ENCODE measurements at places on chromosomes 12 and 14.
A peak's percentile ranks its signal among the peaks of the same experiment; 100 is the strongest.

DNA sequence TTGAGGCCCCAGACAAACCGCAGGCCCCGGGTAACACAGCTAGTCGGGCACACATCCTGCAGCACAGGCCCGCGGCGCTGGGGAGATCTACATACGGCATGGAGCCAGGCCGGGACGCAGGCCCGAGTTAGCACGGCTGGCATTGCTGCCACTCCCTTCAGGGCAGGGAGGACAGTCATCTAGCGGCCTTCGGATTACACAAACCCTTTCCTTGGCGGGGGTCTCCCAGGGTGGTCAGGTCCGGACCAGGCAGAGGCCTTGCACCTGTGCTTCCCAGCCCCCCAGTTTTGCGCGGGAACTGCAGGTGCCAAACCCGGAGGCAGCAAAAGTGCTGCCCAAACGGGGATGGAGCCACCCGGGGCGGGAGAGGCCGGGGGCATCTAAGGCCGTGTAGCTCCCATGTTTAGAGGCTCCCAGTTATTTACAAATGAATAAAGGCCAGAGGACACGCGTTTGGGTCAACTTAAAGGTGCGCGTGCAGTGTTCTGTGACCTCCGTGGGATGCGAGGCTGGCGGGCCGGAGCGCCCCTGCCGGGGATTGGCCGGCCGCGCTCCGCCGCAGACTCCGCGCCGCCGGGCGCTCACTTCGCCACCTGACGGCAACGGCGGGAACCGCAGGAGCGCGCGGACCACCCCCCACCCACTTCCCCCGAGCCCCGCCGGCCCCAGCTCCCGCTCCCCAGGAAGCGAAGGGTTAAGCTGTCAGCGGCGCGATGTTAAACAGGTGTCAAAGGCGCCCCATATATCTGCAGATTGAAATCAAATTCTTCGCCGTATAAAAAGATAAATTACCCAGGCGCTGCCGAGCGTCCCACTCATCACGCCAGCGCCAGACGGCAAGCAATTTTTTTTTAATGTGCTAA, 18.1 kb downstream of the VSX2 start:
- peak; percentile 76 for DNase-seq

DNA sequence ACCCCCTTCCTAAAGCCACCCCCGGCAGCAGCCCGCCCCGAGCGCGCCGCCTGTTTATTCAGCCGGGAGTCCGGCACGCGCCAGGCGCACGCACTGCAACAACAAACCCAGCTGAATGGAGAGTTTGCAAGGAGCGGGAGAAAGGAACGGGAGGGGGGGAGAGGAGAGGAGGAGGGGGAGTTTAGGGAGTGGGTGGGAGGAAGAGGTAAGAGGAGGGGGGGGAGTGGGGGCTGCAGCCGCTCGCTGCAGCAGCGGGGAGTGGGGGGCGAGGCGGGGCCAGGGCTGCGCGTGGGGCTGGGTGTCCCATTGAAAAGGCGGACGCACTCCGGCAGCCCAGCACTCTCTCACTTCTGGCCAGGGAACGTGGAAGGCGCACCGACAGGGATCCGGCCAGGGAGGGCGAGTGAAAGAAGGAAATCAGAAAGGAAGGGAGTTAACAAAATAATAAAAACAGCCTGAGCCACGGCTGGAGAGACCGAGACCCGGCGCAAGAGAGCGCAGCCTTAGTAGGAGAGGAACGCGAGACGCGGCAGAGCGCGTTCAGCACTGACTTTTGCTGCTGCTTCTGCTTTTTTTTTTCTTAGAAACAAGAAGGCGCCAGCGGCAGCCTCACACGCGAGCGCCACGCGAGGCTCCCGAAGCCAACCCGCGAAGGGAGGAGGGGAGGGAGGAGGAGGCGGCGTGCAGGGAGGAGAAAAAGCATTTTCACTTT, at the start of gene ASCL1:
TSS of gene ASCL1 (plus strand) at position 336 of the 712 bp plus-strand sequence. CDS start 571 bp downstream, outside the sequence.
- DNase-seq: no peak

GRCh38 chr12:66516133-66516532, 162.7 kb downstream of the GRIP1 start:
- no peak for DNase-seq

DNA sequence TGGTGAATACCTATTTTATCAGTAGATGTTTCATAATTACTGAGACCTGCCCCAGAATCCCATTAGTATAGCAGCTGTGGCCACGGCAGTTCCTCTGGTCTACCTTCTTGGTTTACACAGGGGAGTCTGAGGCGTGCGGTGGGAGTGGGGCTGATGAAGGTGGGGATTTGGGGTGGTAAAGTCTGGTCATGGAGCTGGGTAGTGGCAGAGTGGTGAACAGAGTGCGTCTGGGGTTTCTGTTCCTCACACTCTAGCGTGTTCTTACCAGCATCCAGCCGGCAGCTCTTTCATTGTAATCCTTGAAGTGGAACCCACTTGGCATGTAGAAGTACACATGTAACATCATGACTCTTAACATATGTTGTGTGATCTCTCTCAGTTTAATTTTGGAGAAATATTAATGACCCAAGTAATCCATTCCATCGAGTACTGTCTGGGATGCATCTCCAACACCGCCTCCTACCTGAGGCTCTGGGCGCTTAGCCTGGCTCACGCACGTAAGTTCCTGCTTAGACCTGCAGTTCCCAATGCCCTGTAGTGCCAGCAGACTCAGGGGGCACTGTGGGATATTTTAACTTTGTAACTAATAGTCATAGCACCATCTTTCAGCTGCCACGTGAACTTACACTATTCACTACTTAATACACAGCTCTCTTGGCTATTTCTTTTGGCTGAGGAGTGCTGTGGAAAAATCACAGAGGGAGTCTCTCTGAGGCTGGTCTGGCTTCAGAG, 7.9 kb upstream of the DNAH10 start:
- DNase-seq: no peak

DNA sequence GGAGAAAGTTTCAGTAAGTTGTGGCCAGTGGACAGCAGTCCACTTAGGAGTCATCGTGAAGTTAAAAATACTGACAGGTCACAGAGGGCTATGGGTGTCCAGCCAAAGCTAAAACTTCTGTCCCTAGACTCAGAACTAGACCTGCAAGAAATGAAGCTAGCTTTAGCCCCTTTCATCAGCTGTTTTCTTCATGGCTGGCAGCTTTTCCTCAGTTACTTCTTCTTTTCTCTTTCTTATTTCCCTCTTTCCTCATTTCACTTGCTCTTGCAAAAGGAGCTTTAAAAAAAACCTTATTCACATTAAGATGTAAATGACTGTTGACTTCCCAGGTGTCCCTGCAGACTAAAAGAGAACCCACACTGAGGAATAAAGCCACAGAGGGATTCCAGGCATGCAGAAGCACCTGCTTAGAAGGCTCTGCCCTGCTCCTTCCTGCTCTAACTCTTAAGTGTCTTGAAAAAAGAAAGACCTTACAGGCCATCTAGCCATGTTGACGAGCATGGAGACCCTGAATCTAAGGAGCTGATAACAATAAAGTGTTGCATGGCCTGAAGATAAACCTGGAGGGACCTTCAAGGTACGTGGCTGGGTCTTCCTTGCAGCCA, 69.7 kb upstream of the CCND2 start:
- no peak for DNase-seq

GRCh38 chr12:47340411-47341015, 260.8 kb upstream of the AMIGO2 start:
- DNase-seq: no peak

GRCh38 chr12:79685068-79685467, 5.7 kb downstream of the PAWR start:
- DNase-seq: no peak

DNA sequence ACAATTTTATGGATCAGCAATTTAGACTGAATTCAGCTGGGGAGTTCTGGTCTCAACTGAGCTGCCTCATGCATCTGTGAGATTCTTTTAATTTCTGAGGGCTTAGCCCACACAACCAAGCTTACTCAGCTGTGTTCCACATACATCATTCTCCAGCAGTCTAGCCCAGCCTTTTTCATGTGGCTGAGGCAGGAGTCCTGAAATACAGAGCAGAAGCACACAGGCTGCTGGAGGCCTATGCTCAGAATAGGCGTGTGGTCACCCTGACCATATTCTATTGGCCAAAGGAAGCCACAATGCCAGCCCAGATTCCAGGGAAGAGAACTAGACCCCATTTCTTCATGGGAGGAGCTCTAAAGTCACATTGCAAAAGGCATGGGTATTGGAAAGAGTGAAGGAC, 72.3 kb upstream of the DHRS4 start:
- no peak for DNase-seq

GRCh38 chr12:92036061-92036620, 109.5 kb downstream of the BTG1 start:
- DNase-seq: no peak

DNA sequence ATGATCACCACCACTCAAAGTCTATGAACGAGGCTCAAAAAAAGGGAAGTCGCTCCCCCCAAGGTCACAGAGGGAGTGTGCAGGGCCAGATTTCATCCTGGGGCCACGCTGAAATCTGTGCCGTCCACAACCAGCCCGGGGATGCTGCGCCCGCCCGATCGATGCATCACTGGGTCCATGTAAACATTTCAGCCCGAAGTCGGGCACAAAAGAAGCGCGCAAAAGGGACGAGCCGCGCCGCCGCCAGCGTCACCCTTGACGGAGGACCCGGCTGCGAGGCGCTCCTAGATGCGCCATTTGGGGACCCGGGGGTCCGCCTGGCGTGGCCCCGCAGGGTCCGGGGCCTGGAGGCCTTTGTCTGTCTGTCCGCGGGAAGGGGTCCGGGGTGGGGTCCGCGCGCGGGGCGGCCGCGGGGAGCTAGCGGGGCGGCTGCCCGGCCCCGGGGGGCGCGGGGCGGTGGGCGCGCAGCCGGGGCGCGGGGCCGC, 503 bp downstream of the FBXO21 start:
- peak; percentile 69 for DNase-seq

- DNase-seq: no peak
Observed at GRCh38 chr12:122020795-122021192, 890 bp upstream of the BCL7A start.

GRCh38 chr14:75200451-75200850, 24.0 kb upstream of the TMED10 start:
- DNase-seq: peak; percentile 71

- no peak for DNase-seq
Observed at GRCh38 chr14:89269404-89269803, 147.6 kb downstream of the FOXN3 start.

GRCh38 chr12:42617622-42618021, 28.1 kb upstream of the PRICKLE1 start:
- no peak for DNase-seq

GRCh38 chr12:14403293-14403692, 37.8 kb downstream of the ATF7IP start:
- no peak for DNase-seq

DNA sequence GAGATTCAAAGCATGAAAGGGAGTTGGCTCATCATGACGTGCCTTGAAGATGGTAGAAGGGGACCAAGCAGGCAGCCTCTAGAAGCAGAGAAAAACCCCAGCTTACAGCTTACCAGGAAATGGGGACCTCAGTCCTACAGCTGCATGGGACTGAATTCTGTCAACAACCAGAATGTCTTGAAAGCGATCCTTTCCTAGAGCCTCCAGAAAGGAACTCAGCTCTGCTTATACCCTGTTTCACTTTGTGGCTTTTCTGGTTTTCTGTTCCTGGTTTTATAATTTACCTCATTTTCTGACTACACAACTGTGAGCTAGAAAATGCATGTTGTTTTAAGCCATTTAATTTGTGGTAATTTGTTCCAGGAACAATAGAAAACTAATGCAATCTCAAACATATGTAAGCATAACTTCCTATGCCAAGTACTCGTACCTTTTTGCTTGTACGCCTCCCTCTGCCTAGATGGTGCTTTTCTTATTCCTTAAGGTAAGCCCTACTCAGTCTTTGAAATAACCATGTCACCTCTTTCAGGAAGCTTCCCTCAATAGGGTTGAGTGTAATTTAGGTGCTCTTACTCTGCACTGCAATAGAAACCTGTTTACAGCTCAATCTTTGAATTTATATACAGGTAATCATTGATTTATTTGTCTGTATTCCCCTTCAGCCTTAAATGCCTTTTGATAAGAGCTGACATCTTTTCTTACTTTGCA, 348.8 kb downstream of the TMEM117 start:
- no peak for DNase-seq

GRCh38 chr12:51351913-51352532, 5.5 kb upstream of the CELA1 start:
- DNase-seq: no peak

- DNase-seq: no peak
Observed at GRCh38 chr12:120936197-120936596, 32.0 kb upstream of the SPPL3 start.

GRCh38 chr14:73829526-73830431, 21.9 kb upstream of the PTGR2 start:
- no peak for DNase-seq

DNA sequence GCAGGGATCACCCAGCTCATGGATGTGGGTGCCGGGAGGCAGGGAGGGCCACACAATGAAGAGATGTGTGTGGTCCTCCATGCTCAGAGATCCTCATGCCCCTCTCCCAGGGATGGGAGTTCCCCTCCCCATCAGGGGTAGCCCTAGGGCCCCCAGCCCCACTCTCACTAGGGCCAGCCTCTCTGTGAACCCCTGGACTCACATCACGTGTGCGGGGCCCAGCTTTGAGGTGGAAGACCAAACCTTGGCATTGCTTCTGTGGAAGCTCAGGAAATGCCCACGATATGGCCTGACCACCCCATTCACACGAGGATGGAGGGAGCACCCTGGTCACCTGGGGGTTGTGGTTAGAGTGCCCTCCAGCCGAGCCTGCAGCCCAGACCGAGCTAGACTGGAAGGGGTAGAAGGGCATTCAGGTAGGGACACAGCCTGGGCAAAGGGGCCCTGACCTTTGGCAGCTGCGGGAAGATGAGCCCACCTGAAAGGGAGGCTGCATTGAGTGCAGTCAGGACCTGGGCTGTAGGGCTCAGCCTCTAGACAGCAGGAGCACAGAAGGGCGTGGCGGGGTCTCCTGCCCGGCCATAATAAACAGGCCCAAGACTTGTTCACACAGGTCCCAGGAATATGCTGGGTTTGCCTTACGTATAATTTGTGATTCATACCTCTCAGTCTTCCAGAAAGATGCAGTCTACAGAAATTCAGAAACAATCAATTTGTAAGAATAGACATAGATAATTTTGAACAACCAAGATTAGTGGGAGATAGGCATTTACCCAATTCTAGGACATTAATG, 34.8 kb upstream of the RCOR1 start:
- DNase-seq: no peak

GRCh38 chr12:102548543-102548942, 68.2 kb upstream of the IGF1 start:
- DNase-seq: no peak

- no peak for DNase-seq
Observed at GRCh38 chr12:11716794-11717518, 67.5 kb downstream of the ETV6 start.

DNA sequence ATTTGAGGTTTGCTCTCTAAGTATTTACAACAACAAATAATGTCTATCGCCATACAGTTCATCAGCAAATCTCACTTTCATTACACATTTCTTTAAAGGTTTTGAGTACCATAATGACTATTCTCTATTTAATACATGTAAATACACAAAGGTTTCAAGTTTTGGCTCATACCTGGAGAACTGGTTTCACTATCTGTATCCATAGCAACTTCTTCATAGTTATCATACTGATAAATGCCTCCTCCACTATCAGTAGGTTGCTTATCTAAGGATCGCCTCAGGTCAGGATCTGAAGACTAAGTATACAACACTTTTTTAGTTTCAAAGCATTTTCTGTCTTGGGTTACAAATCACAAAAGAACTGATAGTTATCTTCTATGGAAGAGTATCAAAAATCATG, 21.4 kb downstream of the ZFC3H1 start:
- DNase-seq: no peak

Data from upper lobe of right lung (tissue), 1 donor.